ENCODE measurements at places on chromosomes 5 and 9. TPM values are rescaled to one million over a fixed set of nuclear protein-coding genes. Genes with fewer than 3 reads are reported as not detected.

Gene ROR2
- total RNA-seq: not detected

Gene PANK3
- 85.9 TPM for total RNA-seq

Gene DMXL1
- total RNA-seq: 57.5 TPM

Gene NKD2
- not detected for total RNA-seq

Gene OR13C3
- not detected for total RNA-seq

Gene PLAC8L1
- not detected for total RNA-seq

Data from thoracic aorta endothelial cell (primary cell).